Epithelial cell of esophagus (primary cell): ENCODE measurements at places on chromosomes 6 and 20.

GRCh38 chr20:19435821-19436220 is 223.4 kb downstream of the SLC24A3 start:
- peak; percentile 9 for DNase-seq

DNA sequence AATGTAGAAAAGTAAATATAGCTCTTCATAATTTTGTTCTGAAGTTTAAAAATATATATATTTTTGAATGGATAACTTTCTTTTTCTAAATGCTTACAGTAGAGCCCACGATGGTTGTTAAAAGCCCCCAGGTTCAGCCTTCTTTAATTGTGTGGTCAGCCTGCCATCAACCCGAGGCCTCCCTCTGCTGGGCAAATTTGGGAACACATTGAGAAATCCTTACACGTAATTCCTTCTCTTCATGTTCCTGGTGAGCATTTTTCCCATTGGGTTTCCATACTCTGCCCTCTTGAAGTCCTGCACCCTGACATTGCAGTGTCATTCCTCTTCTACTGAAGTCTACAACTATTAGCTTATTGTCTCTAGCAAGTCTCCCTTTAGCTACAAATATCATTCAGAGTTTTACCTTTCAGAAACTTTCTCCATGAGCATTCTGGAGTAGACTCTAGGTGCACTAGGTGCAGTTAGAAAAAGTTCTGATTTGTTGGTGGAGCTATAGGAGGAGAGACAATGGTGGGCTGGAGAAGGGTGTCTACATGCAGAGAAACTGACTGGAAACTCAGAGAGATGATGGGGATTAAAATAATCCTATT is 40.6 kb downstream of the TRIM38 start:
- peak; percentile 71 for DNase-seq

GRCh38 chr20:46357030-46357514 is 48.8 kb upstream of the CDH22 start:
- no peak for DNase-seq

DNA sequence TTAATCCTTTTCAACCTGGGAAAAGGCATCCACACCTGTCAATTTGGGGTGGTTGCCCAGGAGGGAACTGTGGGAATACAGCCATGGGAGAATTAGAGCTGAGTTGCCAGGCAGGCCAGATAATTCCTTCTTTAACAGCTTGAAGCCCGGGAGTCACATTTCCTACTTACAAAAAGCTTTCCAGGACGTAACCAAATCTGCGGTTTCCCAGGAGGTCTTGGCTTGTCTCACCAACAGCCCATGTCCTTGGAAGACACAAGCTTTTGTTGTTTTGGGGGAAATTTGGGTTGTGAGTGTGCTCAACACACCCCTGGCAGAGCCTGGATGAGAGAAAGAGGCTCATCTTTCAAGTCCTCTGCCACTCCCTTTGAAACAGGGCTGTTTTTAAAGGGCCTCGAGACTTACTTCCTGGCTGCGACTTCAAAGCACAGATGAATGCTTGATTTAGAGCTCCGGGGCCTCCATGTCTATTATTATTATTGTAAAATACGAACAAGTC is 465.9 kb upstream of the BTBD3 start:
- no peak for DNase-seq

GRCh38 chr6:129777371-129777770 is 67.4 kb upstream of the ARHGAP18 start:
- no peak for DNase-seq

DNA sequence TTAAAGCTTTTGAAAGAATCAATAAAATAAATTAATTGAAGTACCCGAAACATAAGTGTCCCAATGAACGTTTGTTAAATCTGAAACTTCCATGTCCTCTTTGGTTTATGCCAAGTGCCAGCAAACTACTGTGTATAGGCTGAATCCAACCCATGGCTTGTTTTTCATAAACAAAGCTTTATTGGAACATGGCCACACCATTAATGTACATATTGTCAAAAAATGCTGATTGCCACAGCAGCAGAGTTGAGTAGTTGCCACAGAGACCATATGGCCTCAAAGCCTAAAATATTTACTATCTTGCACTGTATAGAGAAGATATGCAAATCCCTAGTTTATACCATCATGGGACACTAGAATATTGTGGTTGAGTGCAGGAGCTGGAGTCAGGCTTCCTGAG is 406.1 kb downstream of the MAFB start:
- no peak for DNase-seq

DNA sequence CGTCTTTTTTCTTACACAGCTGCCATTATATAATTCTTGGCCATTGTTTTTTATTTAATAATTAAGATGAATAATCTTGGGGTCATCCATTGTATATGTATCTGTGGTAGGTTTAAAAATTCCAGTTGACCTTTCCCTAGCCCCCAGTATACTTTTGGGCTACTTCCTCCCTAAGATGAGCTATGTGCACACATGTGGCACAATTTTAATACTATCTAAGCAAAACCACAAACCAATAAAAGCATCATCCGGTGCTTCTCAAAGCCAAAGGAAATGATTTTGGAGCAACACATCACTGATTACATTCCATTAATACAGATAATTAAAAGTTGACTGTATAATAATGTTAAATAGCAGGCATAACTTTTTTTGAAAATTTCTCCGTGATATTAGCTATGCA is 161.2 kb downstream of the ATXN1 start:
- no peak for DNase-seq

GRCh38 chr20:12594410-12595088 is 414.2 kb upstream of the SPTLC3 start:
- peak; percentile 15 for DNase-seq

DNA sequence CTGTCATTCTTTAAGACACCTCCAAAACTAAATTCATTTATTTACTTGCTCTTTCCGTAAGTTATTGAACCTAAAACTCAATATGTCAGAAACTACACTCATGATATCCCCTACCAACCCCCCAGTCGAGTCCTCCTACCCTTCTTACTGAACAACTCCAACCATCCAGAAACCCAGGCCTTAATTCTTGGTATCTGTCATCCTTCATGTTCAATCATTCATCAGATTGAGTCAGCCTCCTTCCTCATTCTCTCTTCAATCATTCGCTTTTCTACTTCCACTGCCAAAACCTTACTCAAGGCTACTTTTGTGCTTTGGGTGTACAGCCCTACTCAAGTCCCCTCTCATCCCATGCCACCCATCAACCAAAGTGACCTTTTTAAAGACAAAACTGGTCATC is 95.7 kb downstream of the SMLR1 start:
- peak; percentile 6 for DNase-seq

GRCh38 chr20:11315525-11315924 is 602.2 kb upstream of the BTBD3 start:
- no peak for DNase-seq

- no peak for DNase-seq
Observed at GRCh38 chr6:154995254-154996015, at the start of gene TIAM2. Gene TIAM2, plus strand, starts transcription at chr6:154995315. Its CDS starts 133,909 bp downstream, at chr6:155129224.

DNA sequence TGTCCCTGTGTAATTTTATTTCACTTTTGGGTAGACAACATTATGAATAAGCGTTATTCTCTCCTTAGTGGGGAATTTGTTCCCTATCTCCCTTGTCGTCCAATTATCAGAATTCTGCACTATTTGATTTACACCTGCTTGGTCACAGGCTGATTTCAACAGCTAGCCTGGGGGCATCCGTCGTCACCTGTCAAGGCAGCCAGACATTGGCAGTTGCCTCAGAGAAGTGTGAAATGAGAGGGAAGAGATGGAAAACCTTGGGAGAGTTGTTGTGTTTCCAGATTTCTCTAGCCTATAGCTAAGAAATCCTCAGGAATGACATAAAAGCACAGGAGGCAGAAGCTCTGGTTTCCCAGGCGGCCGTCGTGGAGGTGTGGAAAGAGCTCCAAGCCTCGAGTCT is 891 bp upstream of the GHRH start:
- peak; percentile 66 for DNase-seq

GRCh38 chr6:24140591-24140990 is 14.6 kb downstream of the NRSN1 start:
- DNase-seq: no peak

DNA sequence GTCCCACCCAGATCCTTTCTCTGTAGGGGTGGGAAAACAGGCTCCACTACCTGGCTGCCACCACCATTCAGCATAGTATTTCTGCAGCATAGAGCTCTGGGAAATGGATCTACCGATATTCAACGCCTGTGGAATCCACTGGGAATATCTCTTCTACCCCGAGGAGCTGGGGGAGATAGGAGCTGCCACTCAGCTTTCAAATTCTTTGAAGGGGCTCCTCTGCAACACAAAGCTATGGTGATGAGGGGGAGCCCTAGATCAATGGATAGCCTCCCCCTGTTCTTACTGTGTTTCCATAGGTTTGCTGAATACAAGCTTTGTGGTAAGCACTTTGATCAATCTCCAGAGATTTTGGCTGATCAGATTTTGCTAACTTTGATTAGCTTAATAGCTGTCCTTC is 12.9 kb downstream of the FAM50B start:
- no peak for DNase-seq

DNA sequence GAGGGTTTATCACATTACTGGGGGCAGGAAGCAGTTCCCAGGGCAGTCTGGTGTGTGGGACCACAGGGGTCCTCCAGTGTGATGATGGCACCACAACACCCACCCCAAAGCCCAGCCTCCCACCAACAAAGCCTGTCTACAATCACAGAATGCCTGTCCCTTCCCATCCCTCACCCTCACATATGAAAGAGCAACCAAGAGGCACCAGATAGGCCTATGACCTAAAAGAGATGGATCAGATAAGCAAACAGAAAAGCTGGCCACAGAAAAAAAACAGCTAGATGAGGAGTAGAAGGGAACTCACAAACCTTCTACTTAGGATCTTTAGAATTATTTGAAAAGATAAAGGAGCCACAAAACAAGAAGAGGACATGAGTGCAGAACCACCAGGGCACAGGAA is 54.3 kb downstream of the SERAC1 start:
- DNase-seq: no peak

- no peak for DNase-seq
Observed at GRCh38 chr6:36301085-36301658, 31.3 kb downstream of the PNPLA1 start.
